Thyroid gland (tissue), 4 donors: ENCODE measurements at places on chromosomes 11 and 22. TPM values are rescaled to one million over a fixed set of nuclear protein-coding genes. Genes with fewer than 3 reads are reported as not detected.

Gene ARHGAP42
- 43.4 TPM for total RNA-seq

Gene RFPL1
- not detected for total RNA-seq

Gene SLC29A2
- 5.0 TPM for total RNA-seq

Gene OR2D2
- total RNA-seq = 1.2 TPM

Gene KCNJ5
- 1.8 TPM for total RNA-seq

Gene KRTAP5-1
- total RNA-seq = not detected

Gene MICALL1
- 32.1 TPM for total RNA-seq

Gene KCTD14
- 15.6 TPM for total RNA-seq

Gene OR51B5
- total RNA-seq = not detected

Gene CCDC188
- total RNA-seq = 0.39 TPM

Gene MYOD1
- not detected for total RNA-seq

Gene KDM4E
- total RNA-seq = not detected
